ENCODE measurements at places on chromosomes 6 and 20.

DNA sequence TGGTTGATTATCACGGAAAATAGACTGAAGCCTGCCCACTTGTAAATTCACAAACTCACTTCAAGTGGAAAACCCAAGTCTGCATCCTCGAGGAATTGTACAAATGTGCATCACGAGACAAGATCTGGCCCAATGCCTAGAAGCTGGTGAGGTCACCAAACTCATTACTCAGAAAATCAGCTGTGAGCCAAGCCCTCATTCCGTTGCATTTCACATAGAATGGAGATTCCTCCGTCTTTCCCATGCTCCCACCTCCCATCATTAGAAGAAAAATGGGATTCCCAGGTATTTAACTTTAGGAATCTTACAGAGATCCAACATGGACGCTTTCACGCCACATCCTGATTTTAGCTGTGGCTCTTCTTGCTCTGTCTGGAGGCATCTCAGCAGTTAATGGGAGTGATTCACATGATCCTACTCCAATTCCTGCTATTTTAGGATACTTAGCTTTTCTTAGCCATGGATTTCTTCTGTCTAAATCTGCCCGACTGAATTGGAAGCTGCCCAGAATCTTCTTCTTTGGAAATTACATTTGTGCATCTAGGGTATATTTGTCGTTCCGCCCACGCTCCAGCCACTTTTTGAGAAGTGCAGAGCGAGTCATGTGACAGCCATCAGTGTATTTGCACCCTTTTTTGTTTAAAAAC, 68.7 kb upstream of the STMND1 start:
- peak; percentile 79 for DNase-seq

DNA sequence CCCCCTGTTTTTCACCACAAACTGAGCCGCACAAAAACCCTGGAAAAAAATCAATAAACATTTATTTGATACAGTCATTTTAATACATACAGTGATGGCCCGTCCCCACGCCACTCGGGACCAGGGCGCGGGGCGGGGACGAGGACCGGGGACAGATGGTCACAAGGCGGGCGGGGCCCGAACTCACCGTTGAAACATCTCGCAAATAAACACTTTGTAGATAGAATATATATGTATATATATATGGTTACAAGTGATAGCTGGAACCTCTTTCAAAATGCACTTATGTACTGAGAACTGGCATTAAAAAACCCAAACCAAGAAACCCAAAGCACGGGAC, 418 bp upstream of the UCKL1 start:
- peak; percentile 87 for DNase-seq

- DNase-seq, result no peak
Observed at GRCh38 chr6:71391126-71391525, 102.5 kb downstream of the OGFRL1 start.

- no peak for DNase-seq
Observed at GRCh38 chr20:4170621-4171537, 155.5 kb upstream of the RNF24 start.

- no peak for DNase-seq
Observed at GRCh38 chr6:22411376-22412105, 114.7 kb upstream of the PRL start.

DNA sequence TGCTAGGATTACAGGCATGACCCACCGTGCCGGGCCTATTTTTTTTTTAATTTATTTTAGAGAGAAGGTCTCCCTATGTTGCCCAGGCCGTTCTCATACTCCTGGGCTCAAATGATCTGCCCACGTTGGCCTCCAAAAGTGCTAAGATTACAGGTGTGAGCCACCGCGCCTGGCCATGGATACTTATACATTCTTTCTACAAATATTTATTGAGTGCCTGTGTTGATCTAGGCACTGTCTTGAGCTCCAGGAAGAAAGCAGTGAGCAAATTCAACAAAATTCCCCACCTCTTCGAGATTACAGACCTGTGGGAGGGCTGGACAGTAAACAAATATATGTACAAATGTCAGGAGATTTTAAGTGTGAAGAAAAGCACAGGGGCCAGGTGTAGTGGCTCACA, 37.9 kb downstream of the MGME1 start:
- DNase-seq, result no peak
